ENCODE measurements at places on chromosomes 16 and 17.
A peak's percentile ranks its signal among the peaks of the same experiment; 100 is the strongest.

DNA sequence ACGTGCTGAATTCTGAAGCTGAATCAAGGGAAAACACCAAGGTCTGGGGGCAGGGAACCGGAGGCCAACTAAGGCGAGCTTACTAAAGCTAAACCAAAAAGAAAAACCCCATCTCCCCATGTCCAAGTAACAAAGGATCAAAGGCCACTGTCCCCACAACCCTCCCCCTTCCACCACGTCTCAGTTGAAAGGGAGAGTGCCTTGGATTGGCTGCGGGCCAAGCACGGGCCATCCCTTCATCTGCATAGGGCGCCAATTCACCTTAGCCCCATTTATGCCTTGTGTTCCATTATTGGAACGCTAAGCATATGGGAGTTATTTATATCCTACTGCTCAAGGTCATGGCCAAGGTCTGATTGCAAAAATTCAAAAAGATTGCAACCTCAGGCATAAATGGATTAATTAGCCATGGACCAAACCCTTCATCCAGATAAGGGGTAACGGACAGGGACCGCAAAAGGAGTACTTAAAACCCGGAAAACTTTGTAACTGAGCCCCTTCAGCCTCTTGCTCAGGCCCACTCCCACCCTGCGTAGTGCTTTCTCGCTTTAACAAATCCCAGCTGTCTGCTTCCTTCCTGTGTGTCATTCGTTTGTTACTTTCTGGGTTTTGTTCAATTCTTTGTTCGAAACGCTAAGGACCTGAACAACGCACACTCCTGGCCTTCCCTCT, 740 bp upstream of the ATP6V0D1 start:
- peak; percentile 38 for DNase-seq

DNA sequence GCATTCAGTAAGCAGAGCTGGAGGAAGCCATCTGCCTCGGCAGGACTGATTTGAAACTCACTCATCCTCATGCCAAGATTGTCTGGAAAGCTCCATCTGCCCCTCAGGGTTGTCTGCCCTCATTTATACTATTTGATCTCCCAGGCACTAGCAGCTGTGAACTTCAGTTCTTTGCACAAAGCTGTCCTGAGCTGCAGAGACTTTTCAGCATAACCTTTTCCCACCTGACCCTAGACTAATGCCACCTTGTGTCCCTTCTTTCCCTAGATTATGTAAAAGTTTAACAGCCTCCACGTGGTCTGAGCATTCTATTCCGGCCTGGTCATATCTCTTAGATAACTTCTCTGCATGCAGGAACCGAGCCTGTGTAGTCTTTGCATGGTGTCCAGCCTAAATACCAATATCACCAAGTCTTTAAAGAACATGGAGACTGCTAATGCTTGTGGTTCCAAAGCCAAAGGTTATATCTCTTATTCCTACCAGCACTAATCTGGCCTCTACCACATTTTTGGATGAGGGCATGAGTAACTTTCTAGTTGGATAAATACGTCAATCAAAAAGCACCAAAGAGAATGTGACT, 29.1 kb downstream of the STAT5A start:
- DNase-seq: no peak

DNA sequence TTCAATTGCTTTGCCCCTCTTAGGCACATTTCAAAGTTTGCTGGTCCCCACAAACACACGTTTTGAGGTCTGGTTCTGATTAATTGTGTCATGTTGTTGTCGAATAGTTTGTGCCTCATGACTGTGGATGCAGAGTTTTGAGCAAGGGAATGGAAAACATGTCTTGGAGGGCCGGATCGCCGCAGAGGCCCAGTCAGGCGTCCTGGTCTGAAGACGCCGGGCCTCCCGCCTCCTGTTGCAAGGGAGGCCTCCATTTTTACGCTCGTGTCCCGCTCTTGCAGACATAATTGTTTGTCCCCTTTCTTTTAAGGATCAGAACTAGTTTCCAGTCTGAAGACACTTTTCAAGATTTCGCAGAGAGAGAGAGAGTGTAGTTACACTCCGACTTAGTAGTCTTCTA, 3.2 kb downstream of the NTN1 start:
- no peak for DNase-seq

DNA sequence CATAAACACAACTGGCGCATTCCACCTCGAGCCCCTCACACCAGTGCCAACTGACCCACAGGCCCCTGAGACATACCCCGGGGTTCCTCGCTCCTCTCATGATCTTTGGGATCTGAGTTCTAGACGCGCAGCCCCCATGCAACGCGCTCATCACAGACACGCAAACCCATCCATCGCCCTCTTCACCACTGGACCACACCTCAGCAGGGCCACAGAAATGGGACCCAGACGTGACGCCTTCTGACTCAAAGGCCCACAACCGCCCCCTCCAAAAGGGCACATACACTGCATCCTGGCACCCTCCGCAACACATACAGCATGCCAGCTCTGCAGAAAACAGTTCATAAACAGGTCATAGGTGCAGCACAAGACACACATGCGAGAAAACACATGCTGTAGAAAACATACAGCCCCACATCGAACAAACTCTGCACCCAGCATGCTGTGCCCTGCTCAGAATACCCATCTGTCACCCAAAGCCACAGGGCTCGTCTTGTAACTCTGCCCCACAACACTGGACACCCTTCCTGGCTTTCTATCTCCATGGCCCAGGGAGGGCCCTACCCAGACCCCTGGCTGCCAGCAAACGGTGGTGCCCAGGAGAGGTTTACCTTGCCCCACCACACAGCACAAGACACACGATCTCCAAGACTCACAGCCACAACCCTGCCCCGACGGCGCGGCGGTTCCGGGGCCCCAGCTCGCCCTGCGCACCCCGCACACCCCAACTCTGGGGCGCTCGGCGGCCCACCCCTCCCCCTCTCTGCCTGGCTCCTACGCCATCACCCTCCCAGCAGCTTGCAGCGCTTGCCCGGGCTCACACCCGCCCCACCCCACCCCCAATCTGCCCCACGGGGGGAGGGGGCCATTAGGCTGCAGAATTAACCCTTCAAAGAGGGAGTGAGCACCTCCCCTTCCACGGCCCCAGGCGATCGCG, 887 bp downstream of the ZBTB4 start:
- peak; percentile 45 for DNase-seq

- no peak for DNase-seq
Measured at GRCh38 chr16:84673203-84673535, 24.9 kb downstream of the KLHL36 start.

- peak; percentile 68 for DNase-seq
Measured at GRCh38 chr17:73293480-73293911, 18.3 kb downstream of the CDC42EP4 start.

- DNase-seq: no peak
Measured at GRCh38 chr16:56303880-56304279, 112.6 kb downstream of the GNAO1 start.

All from fibroblast of skin of right quadriceps (primary cell).